ENCODE measurements at places on chromosomes 16 and 17. TPM values are rescaled to one million over a fixed set of nuclear protein-coding genes. Genes with fewer than 3 reads are reported as not detected.

Gene SULT1A4
- total RNA-seq, result 6.9 TPM

Gene PLXDC1
- 0.39 TPM for total RNA-seq

DNA sequence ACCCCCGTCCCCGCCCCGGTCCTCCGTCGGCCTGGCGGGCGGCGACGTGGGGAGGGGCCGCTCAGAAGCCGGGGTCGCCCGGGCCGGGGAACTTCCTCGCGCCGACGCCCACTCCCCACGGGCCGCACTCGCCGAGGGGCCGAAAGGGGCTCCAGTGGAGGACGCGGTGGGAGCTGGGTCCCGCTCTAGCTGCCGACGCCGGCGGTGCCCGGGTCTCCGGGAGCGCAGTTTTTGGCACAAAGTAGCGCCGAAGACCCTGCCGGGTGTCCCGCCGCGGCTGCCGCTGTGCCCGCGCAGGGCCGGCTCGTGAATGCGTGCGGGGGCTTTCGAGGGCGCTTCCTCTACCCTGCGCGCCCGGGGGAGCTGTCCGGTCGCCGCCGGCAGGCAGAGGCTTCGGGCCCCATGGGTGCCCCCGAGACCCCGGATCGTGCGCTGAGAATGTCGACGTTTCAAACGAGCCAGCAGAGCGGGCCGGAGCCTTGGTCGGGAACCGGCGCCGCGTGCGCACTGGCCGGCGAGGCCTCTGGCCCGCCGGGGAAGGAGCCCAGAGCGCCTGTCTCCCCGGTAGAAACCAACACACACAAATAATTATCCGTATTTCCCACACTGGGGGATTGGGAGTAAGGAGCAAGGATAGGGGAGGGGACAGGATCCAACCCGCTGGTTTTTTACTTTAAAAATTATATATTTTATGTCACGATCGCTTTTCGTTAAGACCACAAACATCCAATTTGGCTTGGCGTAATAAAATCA, 46.6 kb upstream of the SLC38A10 start:
- no peak for DNase-seq

- DNase-seq, result no peak
Measured at GRCh38 chr16:60204181-60204580, 1470.1 kb upstream of the GOT2 start.

GRCh38 chr17:39995438-39995837, 14.8 kb downstream of the PSMD3 start:
- no peak for DNase-seq
